COR-L47 (cell line): ENCODE measurements at places on chromosomes 11 and 22.

DNA sequence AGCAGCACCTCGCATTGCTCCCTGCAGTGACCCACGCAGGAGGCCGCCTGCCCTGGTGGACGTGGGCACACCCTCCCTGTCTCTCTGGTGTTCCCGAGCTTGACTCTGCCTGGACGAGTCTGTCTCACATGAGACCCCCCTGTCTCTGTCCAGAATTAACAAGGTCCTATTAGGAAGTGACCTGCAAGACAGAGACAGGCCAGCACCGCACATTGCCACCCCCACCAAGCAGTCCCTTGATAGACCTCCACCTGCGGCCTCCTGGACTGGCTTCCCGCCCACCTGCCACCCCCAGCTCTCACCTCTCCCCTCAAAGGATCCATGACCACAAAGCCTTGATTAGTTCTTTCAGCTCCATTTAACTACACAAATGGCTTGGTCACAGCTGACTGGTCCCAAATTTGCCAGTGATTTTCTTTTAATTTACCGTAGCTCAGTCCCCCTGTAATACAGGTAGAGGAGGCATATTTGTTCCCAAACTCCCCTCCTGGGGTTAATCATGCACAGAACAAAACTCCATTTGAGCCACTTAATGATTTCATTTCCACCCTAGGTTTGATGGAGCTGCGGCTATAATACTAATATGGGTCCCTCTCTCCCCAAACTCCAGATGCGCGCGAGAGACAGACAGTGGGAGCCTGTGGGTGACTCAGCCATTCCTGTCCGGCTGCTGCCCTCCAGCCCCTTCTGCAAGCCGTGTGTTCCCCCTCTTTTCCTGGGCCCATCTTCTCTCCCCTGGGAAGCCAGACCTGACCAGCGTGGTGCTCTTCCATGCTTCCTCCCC, 11.2 kb downstream of the SPATA19 start:
- no peak for DNase-seq

DNA sequence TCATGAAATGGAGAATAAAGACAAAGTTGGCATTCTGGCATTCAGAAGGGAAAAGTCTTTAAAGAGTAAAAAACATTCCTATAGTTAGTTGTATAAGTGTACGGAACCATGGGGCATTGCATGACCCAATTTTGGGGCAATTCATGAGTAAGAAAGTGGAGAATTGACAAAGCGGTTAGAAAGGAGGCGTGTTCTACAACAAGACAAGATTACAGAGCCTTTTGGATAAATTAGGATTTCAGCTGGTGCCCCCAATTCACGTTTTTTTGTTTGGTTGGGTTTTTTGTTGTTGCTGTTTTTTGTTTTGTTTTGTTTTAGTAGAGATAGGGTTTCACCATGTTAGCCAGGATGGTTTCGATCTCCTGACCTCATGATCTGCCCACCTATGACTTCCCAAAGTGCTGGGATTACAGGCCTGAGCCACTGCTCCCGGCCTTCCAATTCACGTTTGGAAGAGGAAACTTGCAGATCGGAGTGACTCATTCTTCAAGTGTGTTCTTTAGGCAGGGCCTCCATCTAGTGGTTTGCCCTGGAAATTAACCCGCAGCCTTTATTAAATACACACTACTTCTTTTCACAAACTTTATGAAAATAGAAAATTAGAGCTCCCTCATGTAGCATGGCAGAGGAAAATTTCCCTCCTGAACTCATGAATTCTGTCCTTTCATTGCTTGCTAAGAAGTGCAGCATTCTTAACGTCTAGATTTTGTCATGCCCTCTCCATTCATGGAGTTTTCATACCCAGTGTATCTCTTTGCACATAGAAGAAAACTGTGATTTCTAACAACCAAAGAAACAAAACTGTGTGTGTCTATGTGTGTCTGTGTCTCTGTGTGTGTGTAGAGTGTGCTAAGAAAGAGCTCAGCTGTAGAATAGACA, 118.1 kb downstream of the BBOX1 start:
- DNase-seq = peak; percentile 34

GRCh38 chr22:38631724-38632123, 24.5 kb downstream of the FAM227A start:
- DNase-seq = no peak

GRCh38 chr11:74002832-74003231, 6.1 kb downstream of the UCP3 start:
- no peak for DNase-seq

- no peak for DNase-seq
Measured at GRCh38 chr11:130180491-130180890, 20.9 kb downstream of the ST14 start.

DNA sequence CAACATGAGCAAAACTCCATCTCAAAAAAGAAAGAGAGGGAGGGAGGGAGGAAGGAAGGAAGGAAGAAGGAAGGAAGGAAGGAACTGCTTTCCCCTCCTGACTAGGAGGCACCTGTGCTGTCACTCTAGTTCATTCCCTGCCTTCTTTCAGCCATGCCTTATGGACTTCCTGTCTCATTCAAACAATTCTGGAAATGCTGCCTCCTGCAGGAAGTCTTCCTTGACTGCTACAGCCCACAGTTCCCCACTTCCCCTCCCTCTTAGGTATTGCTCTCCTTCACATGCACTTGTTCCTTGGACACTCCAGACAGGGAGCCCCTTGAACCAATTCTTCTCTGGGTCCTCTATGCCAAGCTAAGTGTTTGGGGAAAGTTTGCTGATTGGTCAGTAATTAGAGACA, 31.6 kb upstream of the WNT11 start:
- DNase-seq = peak; percentile 24

DNA sequence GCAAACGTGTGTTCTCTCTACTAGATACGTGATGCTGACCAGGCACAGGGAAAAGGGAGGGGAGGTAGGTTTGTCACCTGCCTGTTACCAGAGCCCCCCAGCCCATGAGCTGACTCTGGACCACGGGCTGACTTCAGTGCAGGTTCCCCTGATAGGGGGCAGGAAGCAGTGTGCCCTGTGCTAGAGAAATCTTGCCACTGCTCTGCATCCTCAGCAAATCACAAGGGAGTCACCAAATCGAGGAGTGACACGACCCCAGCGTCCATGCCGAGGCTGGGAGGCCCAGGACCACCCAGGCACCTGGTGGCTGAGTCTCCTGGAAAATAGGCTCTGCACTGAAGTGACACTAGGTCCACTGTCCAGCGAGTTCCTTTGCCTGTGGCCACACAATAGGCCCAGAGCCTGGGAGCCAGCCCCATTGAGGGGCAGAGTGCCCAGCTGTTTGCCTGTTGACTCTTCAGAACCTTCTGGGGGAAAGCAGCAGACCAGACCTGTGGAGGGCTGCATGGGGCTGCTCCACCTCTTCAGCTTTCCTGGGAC, 99.3 kb downstream of the CTTN start:
- DNase-seq = no peak

GRCh38 chr11:65968600-65969482, 7.3 kb downstream of the SART1 start:
- no peak for DNase-seq

- DNase-seq = no peak
Measured at GRCh38 chr11:12573707-12574485, 100.3 kb upstream of the TEAD1 start.

DNA sequence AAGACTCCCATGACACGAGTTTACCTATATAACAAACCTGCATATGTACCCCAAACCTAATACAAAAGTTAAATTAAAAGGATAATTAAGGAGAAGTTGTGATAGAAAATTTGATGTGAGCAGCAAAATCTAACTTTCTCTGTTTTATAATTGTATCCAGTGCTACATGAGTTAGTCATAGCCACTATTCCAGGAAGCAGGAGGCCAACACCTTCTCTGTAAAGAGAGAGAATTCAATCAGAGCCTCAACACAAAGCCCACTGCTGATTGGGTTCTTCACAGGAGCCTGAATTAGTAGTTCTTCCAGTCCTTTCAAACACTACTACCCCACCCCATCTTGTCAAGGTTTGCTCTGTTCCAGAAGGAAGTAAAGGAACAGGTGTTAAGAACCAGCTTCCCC, 84.2 kb downstream of the BLID start:
- no peak for DNase-seq

GRCh38 chr22:33101550-33101949, 43.4 kb upstream of the SYN3 start:
- no peak for DNase-seq
